ENCODE measurements at places on chromosomes 4 and X.

GRCh38 chrX:130213376-130213775, 41.6 kb downstream of the RAB33A start:
- DNase-seq: no peak

DNA sequence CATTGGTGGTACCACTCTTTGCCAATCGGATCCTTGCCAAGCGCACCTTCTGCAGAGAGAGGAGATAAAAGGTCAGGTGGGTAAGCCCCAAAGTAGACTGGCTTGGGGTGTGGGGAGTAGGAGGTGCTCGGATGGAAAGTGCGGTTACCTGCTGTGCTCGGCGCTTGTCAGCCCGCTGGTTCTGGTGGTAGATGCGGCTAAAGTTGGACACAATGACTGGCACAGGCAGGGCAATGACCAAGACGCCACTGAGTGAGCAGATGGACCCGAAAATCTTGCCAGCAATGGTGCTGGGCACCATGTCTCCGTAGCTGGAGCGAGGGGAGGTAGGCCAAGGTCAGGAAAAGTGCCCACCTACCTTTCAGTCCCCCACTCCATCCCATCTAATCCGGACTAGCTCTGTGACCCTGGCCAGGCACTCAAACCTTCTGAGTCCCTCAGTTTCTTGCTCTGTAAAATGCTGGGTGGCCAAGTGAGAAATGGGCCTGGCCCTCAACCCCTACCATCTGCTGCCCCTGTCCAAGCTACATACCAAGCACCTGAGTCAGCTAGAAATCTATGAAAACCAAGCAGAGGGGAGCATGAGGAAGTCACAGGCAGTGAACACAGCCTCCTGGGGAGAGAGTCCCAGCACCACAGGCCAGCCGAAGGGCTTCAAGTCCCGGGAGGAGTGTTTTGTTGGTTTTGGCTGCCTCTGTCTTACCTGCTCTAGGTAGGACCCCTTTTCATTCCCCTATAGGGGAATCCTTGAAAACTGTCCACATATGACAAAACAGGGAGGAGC, 4.7 kb downstream of the KCND1 start:
- DNase-seq: no peak

- no peak for DNase-seq
Observed at GRCh38 chr4:165620913-165621312, 242.1 kb downstream of the CPE start.

DNA sequence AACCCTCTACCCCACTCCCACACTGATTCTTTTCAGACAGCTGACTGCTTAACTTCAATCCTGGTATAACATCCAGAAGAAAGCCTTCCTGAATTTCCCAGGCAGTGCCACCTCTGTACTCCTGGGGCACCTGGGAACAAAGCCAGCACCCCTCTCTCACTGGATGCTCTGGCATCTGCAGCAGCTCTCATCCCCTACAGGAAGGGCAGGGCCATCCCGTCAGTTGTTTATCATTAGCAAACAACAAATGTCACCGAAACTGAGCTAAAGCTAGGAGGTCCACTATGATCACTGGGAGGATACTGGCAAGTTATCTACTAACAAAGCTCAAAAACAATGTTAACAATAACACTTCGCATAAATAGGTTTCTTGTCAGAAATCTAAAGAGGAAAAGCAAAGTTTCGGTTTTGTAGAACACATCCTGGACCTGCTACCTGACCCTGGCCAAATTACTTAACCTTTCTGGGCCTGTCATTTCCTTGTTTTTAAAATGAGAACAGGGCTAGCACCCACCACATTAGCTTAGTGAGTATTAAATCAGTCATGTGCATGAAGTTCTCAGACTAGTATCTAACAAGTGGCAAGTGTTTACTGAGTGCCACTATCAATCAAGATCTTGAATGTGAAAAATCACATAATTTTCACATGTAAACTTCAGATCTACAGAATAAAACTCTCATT, 86.6 kb downstream of the NR3C2 start:
- no peak for DNase-seq
